GOT3 (cell line): ENCODE measurements at places on chromosomes 7 and 10.

DNA sequence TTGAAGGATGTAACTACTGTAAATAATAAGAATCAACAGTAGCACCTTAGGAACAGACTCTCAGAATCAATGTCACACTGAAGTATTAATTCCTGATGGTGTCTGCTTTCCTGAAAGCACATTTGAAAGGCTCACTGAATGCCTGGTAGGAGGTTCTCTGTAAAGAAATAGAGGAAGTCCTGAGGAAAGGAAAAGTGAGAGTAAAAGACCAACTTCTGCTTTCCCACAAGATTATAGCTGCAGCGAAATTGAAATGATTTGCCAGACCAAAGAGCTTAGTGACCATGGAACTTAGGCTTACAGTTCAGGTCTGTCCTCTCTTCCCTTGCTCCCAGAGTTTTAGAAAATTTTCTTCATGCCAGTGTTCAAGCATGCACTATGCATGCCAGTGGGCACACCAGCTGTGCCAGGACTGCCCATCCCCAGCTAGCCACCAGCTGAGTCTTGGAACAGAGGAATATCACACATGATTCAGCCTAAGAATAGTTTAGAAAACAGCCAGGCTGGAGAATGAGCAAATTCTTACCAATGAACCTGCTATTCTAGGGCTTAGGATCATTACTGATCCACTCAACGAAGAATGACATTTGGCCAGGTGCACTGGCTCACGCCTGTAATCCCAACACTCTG is 123.2 kb downstream of the HERPUD2 start:
- DNase-seq: no peak

GRCh38 chr7:107879400-107880035 is 11.5 kb upstream of the DLD start:
- DNase-seq: no peak

- no peak for DNase-seq
These were observed 306.1 kb downstream of the DGKB start for GRCh38 chr7:14596421-14596820.

GRCh38 chr7:150357771-150358427 is 10.7 kb upstream of the REPIN1 start:
- no peak for DNase-seq
